ENCODE measurements at places on chromosomes 7 and 10.

GRCh38 chr10:86091216-86091615 lies 275.4 kb downstream of the GRID1 start:
- no peak for DNase-seq

- DNase-seq: no peak
Measured at GRCh38 chr10:97904018-97904381, 54.4 kb downstream of the GOLGA7B start.

GRCh38 chr10:118564652-118565051 lies 30.8 kb downstream of the PRLHR start:
- peak; percentile 50 for DNase-seq

DNA sequence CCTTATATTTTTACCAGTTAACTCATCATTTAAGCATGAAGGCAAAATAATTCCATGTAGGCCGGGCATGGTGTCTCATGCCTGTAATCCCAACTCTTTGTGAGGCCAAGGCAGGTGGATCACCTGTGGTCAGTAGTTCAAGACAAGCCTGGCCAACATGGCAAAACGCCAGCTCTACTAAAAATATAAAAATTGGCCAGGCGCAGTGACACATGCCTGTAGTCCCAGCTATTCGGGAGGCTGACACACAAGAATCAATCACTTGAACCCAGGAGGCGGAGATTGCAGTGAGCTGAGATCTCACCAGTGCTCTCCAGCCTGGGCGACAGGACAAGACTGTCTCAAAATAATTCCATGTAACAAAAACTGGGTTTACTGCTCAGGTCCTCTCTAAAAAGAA lies 18.3 kb downstream of the HNRNPA2B1 start:
- no peak for DNase-seq

DNA sequence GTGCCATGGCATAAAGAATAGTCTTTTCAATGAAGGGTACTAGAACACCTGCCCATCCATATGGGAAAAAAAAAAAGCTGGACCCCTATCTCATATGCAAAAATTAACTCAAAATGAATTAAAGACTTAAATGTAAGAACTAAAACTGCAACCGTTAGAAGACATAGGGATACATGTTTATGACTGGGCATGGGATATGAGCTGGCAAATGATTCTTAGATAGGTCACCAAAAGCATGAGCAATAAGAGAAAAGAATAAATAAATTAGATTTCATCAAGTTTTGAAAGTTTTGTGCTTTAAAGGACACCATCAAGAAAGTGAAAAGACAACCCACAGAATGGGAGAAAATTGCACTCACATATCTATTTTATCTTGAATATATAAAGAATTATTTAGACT lies 222.0 kb downstream of the ADK start:
- peak; percentile 54 for DNase-seq
